Spinal cord (tissue), 10 donors: ENCODE measurements at places on chromosomes 7 and 10. TPM values are rescaled to one million over a fixed set of nuclear protein-coding genes. Genes with fewer than 3 reads are reported as not detected.

The PON1 gene
- polyA plus RNA-seq: 1.2 TPM

The ACTL6B gene
- 83.1 TPM for polyA plus RNA-seq

The PAPSS2 gene
- 10.2 TPM for polyA plus RNA-seq

The SLC26A5 gene
- 0.30 TPM for polyA plus RNA-seq

The LLCFC1 gene
- polyA plus RNA-seq: 0.38 TPM

The VPS37D gene
- polyA plus RNA-seq: 28.3 TPM

The C10orf53 gene
- not detected for polyA plus RNA-seq

The TMEM184A gene
- polyA plus RNA-seq: 0.74 TPM

The SLC26A3 gene
- polyA plus RNA-seq: not detected

The COBL gene
- 5.6 TPM for polyA plus RNA-seq

The TBL2 gene
- polyA plus RNA-seq: 32.3 TPM

The HMX3 gene
- 0.27 TPM for polyA plus RNA-seq

The CACNA2D1 gene
- 35.7 TPM for polyA plus RNA-seq

The CEP55 gene
- polyA plus RNA-seq: 6.0 TPM

The CRYGN gene
- polyA plus RNA-seq: 3.0 TPM

The OTUD1 gene
- 12.4 TPM for polyA plus RNA-seq

The SFTPD gene
- 2.8 TPM for polyA plus RNA-seq

The IFIT1B gene
- not detected for polyA plus RNA-seq

The CH25H gene
- 3.9 TPM for polyA plus RNA-seq

The ANK3 gene
- polyA plus RNA-seq: 133 TPM

The HABP2 gene
- polyA plus RNA-seq: 0.09 TPM

The SPRN gene
- 42.5 TPM for polyA plus RNA-seq

The NEUROD6 gene
- polyA plus RNA-seq: 17.1 TPM

The RAPGEF5 gene
- 21.2 TPM for polyA plus RNA-seq

The DNAJC1 gene
- 16.1 TPM for polyA plus RNA-seq

The MORN4 gene
- 44.0 TPM for polyA plus RNA-seq

The ZNRF2 gene
- 10.2 TPM for polyA plus RNA-seq

The HOXA11 gene
- polyA plus RNA-seq: not detected

The CCL24 gene
- polyA plus RNA-seq: not detected

The DCLRE1A gene
- polyA plus RNA-seq: 9.6 TPM
